ENCODE measurements at places on chromosomes 12 and 14.

- DNase-seq: no peak
- H3K27ac ChIP-seq: no peak overlapping the region
Observed at GRCh38 chr12:13595536-13596443, 385.6 kb downstream of the GRIN2B start.

GRCh38 chr12:49019120-49019430 is 499 bp upstream of the PRKAG1 start:
- H3K4me3 ChIP-seq: peak overlapping the region; percentile 71
- H3K4me1 ChIP-seq: peaks cover 3% of the 10 kb centered on the region
- H3K27me3 ChIP-seq: no peaks in the 10 kb centered on the region
- DNase-seq: no peak
- peak overlapping the region; percentile 92 for H3K27ac ChIP-seq

- H3K27me3 ChIP-seq: no peaks in the 10 kb centered on the region
- no peaks in the 10 kb centered on the region for H3K4me1 ChIP-seq
Observed at GRCh38 chr12:108483213-108484059, 31.6 kb upstream of the FICD start.

DNA sequence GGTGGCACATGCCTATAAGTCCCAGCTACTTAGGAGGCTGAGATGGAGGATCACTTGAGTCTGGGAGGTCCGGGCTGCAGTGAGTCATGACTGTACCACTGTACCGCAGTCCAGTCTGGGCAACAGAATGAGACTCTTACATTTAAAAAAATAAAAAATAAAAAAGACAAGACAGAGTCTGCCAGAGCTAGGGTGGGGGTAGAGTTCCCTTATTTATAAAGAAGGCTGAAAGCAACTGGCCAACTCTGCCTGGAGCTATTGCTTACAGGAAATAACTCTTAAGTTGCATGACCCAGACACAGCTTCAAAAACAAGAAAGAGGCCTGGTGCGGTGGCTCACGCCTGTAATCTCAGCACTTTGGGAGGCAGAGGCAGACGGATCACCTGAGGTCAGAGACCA is 31.5 kb downstream of the NUMB start:
- no peaks in the 10 kb centered on the region for H3K27me3 ChIP-seq
- peaks cover 12% of the 10 kb centered on the region for H3K4me1 ChIP-seq

DNA sequence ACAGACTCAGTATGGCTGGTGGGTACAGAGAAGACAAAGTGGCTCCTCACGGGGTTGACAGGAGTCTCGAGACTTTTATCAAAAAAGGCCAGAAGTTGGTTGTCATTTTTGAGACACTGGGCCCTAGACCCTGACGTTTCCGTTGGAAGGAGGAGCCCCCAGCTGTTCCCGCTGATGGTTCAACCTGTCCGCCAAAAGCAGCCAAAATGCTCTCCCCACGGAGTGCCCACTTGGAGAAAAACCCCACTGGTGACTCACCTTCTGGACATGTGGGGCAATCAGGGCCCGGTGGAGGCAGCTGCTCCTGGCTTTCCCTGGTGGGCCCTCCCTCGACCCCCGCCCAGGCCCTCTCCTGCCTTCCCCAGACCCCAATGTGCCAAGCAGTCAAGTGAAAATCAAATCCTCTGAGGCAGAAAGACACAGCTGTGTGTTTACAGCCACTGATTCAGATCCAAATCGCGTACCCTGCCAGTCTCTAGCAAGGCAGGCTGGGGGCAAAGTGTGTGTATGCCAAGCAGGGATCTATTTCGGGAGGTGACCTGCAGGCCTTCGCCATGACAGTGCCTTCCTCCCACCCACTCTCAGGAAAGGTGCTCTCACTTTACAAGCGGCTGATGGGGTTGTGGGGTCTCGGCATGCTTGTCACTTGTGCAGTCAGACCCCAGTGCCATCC is 347.4 kb downstream of the DPF3 start:
- no peak for DNase-seq
- no peaks in the 10 kb centered on the region for H3K36me3 ChIP-seq
- H3K27me3 ChIP-seq: no peaks in the 10 kb centered on the region
- no peak overlapping the region for H3K27ac ChIP-seq
- H3K4me3 ChIP-seq: no peak overlapping the region

DNA sequence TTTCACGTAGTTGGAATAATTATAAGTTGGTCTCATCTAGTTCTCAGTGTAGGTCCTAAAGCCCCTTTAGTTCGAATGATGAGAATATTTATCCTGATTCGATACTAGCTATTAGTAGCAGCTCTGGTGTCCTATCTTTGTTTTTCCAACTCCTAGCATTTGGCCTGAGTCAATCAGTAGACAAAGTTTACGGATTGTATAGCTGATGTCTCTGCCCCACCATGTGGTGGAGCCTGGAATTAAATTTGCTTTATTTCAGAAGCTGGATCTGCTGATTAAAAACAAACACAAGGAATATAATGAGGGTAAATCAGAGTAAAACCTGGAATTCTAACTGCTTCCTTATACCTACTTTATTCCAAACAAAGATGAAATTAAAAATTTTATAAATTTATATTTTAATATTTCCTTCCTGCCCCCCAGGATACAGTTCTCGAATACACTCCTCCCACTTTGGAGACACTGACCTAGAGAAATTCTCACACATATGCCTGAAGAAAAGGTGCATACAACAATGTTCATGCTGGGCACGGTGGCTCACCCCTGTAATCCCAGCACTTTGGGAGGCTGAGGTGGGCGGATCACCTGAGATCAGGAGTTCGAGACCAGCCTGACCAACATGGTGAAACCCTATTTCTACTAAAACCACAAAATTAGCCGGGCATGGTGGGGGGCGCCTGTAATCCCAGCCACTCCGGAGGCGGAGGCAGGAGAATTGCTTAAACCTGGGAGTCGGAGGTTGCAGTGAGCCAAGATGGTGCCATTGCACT is 7.6 kb upstream of the BRMS1L start:
- H3K36me3 ChIP-seq: no peaks in the 10 kb centered on the region
- no peak overlapping the region for H3K4me3 ChIP-seq
- H3K27ac ChIP-seq: no peak overlapping the region
- H3K27me3 ChIP-seq: no peaks in the 10 kb centered on the region
